ENCODE measurements at places on chromosomes 4 and X.

- DNase-seq, result no peak
Measured at GRCh38 chr4:56240554-56241174, 146.6 kb downstream of the AASDH start.

GRCh38 chr4:84914686-84915395 lies 51.6 kb downstream of the WDFY3 start:
- DNase-seq, result no peak

- DNase-seq, result peak; percentile 100
Measured at GRCh38 chr4:76984788-76985211, 35.2 kb downstream of the SEPTIN11 start.

- DNase-seq, result no peak
Measured at GRCh38 chr4:134364928-134365327, 163.3 kb upstream of the PABPC4L start.

DNA sequence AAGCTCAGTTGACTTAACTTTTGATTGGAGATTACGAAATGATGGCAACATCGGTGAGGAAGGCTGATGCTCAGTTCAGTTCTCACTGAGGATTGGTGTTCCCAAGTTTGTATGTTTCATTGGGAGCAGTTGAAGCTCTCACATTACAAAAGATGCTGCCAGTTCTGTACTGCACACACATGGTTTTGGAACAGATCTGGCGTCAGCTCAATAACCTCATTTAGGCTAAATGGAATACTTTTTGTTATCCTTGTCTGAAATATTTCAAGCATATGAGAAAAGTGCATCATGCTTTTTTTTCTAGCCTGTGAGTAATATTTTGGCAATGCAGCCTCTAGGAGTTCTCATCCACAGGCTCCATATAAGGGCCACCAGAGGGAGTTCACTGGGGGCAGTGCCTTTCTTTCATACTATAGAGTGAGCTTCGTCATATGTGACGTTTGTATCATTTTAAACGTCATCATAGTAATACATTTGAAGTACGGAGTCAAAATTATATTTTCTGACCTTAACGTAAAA lies 4.1 kb downstream of the ENPEP start:
- peak; percentile 97 for DNase-seq

- DNase-seq, result no peak
Measured at GRCh38 chr4:143375326-143376073, 38.8 kb downstream of the GAB1 start.
